ENCODE measurements at places on chromosomes 7 and 10.
A peak's percentile ranks its signal among the peaks of the same experiment; 100 is the strongest.

DNA sequence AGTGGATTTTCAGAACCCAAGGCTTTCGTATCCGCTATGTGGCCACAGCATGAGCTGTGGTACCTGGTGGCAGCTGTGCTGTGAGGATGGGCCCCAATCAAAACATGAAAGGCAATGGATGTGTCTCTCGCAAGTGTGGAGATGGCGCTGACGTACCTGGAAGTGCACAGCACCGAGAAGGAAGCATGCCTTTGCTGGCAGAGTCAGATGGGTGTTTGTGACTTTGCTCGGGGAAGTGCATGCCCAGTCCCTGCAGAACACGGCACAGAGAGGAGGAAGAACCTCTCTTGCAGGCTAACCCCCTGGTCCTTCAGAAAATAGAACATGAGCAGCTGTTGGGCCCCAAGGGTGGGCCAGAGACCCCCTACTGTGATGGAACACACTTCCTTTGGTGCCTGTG, 654.1 kb upstream of the ZWINT start:
- DNase-seq = no peak

DNA sequence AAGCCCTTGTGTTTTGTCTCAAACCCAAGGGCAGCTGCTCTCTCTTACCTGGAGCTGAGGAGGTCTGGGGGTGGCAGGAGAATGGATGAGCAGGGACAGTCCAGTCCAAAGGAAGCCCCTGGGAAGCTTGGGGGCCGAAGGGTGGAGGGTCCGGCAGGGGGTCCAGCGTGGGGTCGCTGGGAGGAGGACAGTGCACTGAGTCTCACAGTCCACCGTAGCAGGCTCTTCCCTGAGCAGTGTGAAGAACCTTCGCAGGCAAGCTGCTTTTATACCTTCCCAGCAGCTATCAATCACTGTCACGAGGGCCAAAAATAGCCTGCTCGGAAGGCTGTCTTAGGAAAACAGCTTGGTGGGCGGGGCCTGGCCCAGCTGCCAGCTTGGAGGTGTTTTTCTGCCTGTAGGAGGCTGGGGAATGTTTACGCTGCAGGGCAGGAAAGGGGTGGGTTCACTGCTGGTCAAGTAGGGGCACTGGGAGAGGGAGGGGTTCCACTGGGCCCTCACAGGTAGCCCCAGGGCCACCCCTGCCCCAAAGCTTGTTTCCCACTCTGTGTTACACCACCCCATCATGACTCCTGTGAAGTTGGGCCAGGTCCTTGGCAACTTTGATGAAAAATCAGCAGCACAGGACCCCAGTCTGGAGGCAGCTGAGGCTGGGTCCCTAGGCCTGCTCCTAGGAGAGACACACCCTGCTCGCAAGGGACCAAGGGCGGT, at the start of gene DEPP1:
Gene DEPP1, minus strand, starts transcription at position 240 of the 711 bp plus-strand sequence. CDS start 779 bp downstream, outside the sequence.
- peak; percentile 81 for DNase-seq

DNA sequence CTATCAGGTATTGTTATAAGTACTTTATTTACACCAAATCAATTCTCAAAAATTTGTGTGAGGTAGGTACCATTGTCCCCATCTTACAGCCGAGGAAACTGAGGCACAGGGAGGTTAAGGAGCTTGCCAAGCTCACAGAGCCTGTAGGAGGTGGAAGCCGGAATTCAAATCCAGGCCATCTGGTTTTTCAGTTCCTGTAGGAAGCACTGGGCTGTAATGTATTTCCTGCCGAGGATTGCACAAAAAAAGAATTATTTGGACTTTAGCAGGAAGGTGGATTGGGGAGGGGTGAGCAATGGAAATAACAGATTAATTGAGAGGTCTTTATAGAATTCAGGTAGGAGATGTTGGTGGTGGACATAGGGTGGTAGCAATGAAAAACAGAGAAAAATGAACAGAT, 315.3 kb upstream of the AUTS2 start:
- no peak for DNase-seq

DNA sequence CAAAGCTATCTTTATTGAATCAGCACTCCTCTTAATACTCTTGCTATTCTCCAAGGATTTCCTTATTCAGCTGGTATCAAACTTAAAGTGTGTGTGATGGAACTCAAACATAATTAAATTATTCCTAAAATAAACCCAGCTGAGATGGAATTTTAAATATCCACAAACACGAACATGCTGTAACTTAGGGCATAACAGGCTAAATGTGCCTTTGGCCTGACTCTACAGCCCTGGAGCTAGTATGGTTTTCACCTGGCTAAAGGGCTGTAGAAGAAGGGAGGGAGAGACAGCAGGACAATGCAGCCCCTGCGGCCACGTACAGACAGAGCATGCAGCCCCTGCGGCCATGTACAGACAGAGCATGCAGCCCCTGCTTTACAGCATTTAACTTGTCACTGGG, 34.0 kb downstream of the ESYT2 start:
- no peak for DNase-seq

- no peak for DNase-seq
Measured at GRCh38 chr7:30347226-30348082, 63.1 kb downstream of the ZNRF2 start.

Measured in SW480 (cell line).